ENCODE measurements at places on chromosomes 6 and 20.
A peak's percentile ranks its signal among the peaks of the same experiment; 100 is the strongest.

- H3K27me3 ChIP-seq, result no peaks in the 10 kb centered on the region
- H3K4me3 ChIP-seq, result peak overlapping the region; percentile 72
- H3K27ac ChIP-seq, result peak overlapping the region; percentile 96
Observed at GRCh38 chr6:96923871-96924493, 546 bp upstream of the KLHL32 start.

- H3K27me3 ChIP-seq, result peaks cover 44% of the 10 kb centered on the region
- H3K4me1 ChIP-seq, result peaks cover 20% of the 10 kb centered on the region
- H3K4me3 ChIP-seq, result no peak overlapping the region
- H3K36me3 ChIP-seq, result no peaks in the 10 kb centered on the region
Observed at GRCh38 chr6:21599051-21599696, 5.6 kb downstream of the SOX4 start.

DNA sequence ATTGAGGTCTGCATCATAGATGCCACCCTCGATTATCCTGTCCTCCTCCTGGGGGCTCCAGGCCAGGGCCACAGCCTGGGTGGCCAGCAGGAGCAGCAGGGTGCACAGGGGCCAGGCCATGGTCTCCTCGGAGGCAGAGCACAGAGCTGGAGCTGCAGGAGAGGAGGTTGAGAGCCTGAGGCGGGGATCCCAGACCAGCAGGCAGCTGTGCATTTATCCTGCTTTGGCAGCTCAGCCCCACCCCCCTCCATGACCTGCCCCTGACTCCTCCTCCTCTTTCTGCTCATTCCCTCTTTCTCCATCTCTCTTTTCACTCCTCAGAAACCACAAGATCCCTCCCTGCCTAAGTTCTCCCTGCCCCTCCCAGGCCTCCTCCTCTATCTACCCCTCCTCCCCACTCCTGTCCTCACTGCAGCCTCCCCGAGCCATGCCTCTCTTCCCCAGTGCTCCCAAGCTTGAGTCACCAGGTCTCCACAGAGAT, at the start of gene CST2:
Gene CST2, minus strand, starts transcription at position 189 of the 481 bp plus-strand sequence. Its CDS starts 69 bp downstream, at position 120.
- no peak within 1 kb of the TSS for H3K27ac ChIP-seq
- H3K36me3 ChIP-seq, result no peaks in the 10 kb centered on the region
- H3K27me3 ChIP-seq, result no peaks in the 10 kb centered on the region
- no peaks in the 10 kb centered on the region for H3K4me1 ChIP-seq
- H3K4me3 ChIP-seq, result no peak within 1 kb of the TSS

DNA sequence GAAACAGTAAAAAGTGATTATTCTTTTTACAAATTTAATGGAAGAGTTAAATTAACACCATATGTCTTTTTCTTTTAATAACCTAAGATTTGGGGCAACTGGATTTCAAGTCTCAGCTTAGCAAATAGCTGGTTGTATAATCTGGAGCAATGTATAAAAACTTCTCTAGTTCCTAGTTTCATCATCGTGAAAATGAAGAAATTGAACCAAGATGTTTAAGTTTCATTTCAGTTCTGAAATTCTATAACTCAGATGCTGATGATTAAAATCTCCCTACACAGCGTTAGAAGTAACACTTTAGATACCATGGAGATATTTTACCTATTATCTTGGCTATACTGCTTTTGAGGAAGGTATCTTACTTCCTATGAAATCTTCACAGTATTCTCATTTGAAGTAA, 252.0 kb downstream of the KIF16B start:
- H3K27ac ChIP-seq, result no peak overlapping the region
- DNase-seq, result no peak
- H3K27me3 ChIP-seq, result no peaks in the 10 kb centered on the region
- H3K4me3 ChIP-seq, result no peak overlapping the region

- H3K4me1 ChIP-seq, result no peaks in the 10 kb centered on the region
- no peaks in the 10 kb centered on the region for H3K27me3 ChIP-seq
Observed at GRCh38 chr6:20575704-20576451, 41.6 kb downstream of the CDKAL1 start.

GRCh38 chr20:3629893-3630292, 33.3 kb downstream of the GFRA4 start:
- no peaks in the 10 kb centered on the region for H3K36me3 ChIP-seq
- no peaks in the 10 kb centered on the region for H3K4me1 ChIP-seq
- no peak overlapping the region for H3K27ac ChIP-seq
- no peaks in the 10 kb centered on the region for H3K27me3 ChIP-seq

DNA sequence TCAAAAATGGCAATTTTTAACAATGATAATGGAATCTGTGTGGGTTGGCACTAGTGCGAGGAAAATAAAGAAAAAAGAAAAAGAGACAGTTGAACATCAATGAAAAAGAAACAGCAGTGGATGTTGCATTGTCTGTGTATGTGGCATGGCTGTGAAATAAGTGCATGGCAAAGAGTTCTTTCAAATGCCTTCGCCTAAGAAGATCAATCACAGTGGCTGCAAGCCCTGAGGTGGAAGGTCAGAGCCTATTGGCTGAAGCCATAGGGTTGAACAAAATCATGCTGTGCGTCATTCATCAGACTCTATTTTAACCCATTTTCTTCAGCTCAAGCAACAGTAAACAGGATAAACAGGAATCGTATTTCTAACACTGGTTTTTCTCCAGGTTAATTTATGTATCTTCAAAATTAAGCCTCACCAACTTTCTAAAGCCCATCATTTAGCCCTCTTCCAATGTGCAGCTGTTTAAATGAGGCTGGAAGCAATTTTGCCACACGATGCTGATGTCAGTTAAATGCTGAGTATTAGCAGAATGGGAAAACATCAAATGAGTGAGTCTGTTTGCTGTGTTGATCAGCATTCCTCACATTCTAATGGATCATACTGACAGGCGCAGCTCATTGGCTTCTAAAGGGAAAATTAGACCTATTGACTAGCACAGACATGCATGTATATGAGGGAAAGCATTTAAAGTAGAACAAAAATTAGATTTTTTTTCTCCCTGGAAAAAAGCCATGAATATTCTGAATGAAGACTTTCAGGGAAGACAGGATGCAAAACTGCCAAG, 955.9 kb upstream of the EYS start:
- H3K36me3 ChIP-seq, result no peaks in the 10 kb centered on the region
- no peaks in the 10 kb centered on the region for H3K27me3 ChIP-seq
- H3K4me1 ChIP-seq, result no peaks in the 10 kb centered on the region
- H3K27ac ChIP-seq, result no peak overlapping the region
- no peak for DNase-seq

GRCh38 chr6:101918471-101918870, 525.0 kb downstream of the GRIK2 start:
- no peak for DNase-seq
- no peaks in the 10 kb centered on the region for H3K27me3 ChIP-seq
- H3K4me3 ChIP-seq, result no peak overlapping the region
- no peaks in the 10 kb centered on the region for H3K36me3 ChIP-seq
- no peak overlapping the region for H3K27ac ChIP-seq
- no peaks in the 10 kb centered on the region for H3K4me1 ChIP-seq

DNA sequence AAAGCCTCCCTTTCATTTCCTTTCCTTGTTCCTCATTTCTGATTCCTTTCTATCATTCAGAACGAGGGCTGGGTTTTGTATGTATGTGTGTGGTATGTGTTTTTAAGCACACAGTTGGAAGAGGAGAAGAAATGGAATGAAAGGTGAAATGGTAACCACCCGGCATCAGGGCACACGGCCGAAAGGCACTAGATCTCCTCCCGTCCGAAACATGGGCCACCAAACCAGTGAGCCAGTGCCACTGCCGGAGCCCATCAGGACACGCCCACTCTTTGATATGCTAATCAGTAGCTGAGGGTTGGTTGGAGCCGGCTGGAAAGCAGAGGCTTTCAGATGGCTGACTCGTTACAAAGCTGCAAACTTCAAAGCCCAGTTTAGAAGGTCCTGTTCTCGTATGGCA, 228.6 kb upstream of the JARID2 start:
- no peak overlapping the region for H3K27ac ChIP-seq
- no peaks in the 10 kb centered on the region for H3K36me3 ChIP-seq
- H3K27me3 ChIP-seq, result no peaks in the 10 kb centered on the region
- no peak for DNase-seq
- peaks cover 12% of the 10 kb centered on the region for H3K4me1 ChIP-seq

Data from CD4-positive, alpha-beta T cell (primary cell).